Caco-2 (cell line): ENCODE measurements at places on chromosomes 2 and 18.
A peak's percentile ranks its signal among the peaks of the same experiment; 100 is the strongest.

DNA sequence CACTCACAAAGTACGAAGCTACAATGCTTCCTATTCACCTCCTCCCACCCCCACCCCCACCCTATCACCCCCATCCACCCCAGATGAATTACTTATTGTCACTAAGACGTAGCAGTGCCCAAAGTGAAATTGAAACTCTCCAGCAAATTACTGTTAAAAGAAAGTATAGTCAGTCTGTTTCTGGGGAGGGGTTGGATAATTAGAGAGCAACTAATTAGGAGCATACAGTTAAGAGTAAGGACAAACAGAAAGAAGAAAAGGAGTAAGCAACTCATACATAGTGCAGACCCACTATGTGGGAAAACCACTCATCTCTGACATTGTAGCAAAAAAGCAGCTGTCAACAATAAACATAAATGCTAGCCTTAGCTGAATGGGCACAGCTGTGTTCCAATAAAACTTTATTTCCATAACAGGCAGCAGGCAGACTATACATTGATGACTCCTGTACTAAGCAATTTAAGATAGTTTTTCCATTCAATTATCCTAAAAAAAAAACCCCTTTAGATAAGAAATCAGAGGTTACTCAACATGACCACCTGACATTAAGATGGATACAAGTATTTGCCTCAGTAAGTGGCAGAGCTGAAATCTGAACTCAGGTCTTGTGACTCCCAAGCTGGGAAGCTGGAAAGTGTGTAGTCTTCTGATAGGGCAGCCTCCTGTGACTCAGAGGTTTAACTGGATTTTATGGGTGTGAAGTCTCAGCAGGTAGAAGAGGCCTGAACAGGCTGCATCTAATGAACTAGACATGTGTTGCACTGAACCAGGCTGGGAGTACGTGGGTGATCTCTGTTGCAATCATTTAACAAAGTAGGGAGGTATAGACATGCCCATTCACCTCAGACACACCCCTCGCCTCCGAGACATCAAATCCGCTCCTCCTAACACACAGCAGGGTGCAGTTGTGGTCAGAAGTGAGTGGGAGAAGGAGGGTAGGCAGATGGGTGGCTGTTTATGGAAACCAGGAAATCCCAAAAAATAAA, 171.8 kb upstream of the KLF7 start:
- H3K27me3 ChIP-seq, result no peaks in the 10 kb centered on the region; the same call in 1 of the 2 replicates
- H3K4me1 ChIP-seq, result no peaks in the 10 kb centered on the region
- no peak for DNase-seq
- H3K4me3 ChIP-seq, result no peak overlapping the region
- H3K27ac ChIP-seq, result no peak overlapping the region

GRCh38 chr2:100524331-100524730, 38.5 kb upstream of the PDCL3 start:
- DNase-seq, result no peak
- no peaks in the 10 kb centered on the region; the same call in 1 of the 2 replicates for H3K27me3 ChIP-seq
- H3K4me3 ChIP-seq, result no peak overlapping the region
- no peaks in the 10 kb centered on the region for H3K36me3 ChIP-seq

GRCh38 chr2:10078704-10079265, 1.4 kb downstream of the CYS1 start:
- DNase-seq, result no peak
- H3K27ac ChIP-seq, result no peak overlapping the region
- no peak overlapping the region for H3K4me3 ChIP-seq
- H3K36me3 ChIP-seq, result no peaks in the 10 kb centered on the region

GRCh38 chr2:227607941-227608340, 6.7 kb downstream of the SCYGR3 start:
- no peaks in the 10 kb centered on the region for H3K4me1 ChIP-seq
- H3K27ac ChIP-seq, result no peak overlapping the region
- H3K4me3 ChIP-seq, result no peak overlapping the region
- no peaks in the 10 kb centered on the region for H3K27me3 ChIP-seq
- DNase-seq, result no peak

DNA sequence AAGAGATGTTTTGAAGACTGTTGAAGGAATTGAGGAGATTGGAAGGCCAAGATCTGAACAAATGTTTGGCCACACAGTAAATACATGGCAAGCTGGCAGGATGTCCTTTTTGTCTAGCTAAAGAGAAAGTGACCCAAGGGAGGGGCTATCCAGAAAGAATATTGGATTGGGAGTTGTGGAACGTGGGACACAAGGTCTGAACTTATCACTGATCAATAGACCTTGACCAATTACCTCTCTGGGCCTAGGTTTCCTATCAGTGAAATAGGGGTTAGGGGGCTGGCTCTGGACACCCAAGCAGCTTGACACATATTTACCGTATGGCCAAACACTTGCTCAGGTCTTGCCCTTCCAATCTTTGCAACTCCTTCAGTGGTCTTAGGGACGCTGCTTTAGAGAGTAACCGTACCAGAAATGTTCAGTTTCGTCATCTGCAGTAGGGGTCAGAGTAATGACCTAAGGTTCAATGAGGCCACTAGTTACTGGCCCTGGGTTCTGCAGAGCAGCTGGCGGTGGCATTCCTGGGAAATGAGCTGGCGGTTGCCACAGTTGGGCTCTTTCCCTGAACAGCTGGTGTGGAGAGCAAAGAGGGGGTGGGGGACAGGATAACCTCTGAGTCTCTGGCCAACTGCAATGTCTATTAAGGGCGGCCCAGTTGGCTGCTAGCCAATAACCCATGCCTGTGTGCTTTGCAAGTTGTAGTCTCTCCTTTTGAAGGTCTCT, 70.1 kb upstream of the STPG4 start:
- H3K27me3 ChIP-seq, result no peaks in the 10 kb centered on the region
- H3K4me3 ChIP-seq, result no peak overlapping the region
- no peaks in the 10 kb centered on the region for H3K36me3 ChIP-seq
- DNase-seq, result peak; percentile 62

GRCh38 chr2:150911766-150912280, 349.8 kb downstream of the RBM43 start:
- no peak overlapping the region for H3K27ac ChIP-seq
- H3K4me1 ChIP-seq, result no peaks in the 10 kb centered on the region
- H3K27me3 ChIP-seq, result no peaks in the 10 kb centered on the region; the same call in 1 of the 2 replicates
- no peaks in the 10 kb centered on the region for H3K36me3 ChIP-seq
- H3K4me3 ChIP-seq, result no peak overlapping the region

GRCh38 chr2:190674966-190675650, 26.2 kb downstream of the NAB1 start:
- peaks cover 10% of the 10 kb centered on the region for H3K4me1 ChIP-seq
- no peaks in the 10 kb centered on the region for H3K27me3 ChIP-seq

- no peak for DNase-seq
- H3K27ac ChIP-seq, result no peak overlapping the region
- no peak overlapping the region for H3K4me3 ChIP-seq
Measured at GRCh38 chr2:43345872-43346271, 119.5 kb upstream of the ZFP36L2 start.
